ACHN (cell line): ENCODE measurements at places on chromosomes 3 and 15.

DNA sequence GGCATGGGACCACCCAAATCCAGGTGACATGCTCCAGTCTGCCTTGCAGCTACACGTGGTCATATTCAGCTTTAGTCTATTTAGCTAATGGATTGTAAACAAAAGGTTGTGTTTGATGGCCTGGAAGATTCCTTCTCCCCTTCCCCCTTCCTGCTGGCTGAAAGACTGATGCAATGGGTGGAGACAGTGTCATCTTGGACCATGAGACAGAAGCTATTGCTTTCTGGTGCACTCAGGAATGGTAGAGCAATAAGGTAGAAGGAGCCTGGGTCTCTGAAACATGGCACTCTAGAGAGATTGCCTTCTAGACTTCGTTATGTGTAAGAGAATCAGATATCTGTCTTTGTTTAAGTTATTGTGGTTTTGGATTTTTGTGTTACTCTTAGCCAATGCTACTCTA is 25.7 kb upstream of the PTX3 start:
- DNase-seq: no peak

DNA sequence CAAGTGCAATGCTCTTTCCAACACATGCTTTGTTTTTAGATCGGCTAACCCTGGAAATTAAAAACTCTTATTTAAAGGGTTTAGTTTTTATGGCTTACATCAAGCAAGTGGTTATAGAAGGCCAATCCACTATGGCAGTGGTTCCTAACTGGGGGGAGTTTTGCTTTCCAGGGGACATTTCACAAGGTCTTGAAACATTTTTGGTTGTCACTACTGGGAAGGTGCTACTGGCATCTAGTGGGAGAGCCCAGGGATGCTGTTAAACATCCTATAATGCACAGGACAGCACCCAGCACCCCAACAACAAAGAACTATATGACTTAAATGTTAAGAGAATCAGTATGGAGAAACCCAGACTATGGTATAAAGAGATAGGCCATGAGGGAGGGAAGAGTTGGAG is 439.0 kb downstream of the NTRK3 start:
- DNase-seq: peak; percentile 26

DNA sequence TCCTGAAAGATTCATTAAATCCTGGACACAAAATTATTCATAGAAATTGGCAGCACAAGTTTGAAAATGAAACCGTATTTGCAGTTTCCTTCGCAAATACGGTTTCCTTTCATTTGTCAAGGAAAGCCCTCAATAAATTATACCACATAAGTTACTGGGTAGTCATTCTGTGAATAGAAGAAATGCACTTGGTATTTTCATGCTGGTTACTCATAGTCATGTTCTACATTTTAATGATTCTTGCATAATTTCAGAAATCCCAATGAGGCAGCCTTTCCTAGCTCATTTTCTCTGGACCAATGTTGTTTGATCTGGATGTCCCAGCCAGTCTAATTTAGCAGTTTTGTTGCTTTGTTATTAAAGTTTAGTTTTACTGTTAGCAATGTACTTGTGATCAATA is 43.2 kb downstream of the MINAR1 start:
- DNase-seq: no peak

DNA sequence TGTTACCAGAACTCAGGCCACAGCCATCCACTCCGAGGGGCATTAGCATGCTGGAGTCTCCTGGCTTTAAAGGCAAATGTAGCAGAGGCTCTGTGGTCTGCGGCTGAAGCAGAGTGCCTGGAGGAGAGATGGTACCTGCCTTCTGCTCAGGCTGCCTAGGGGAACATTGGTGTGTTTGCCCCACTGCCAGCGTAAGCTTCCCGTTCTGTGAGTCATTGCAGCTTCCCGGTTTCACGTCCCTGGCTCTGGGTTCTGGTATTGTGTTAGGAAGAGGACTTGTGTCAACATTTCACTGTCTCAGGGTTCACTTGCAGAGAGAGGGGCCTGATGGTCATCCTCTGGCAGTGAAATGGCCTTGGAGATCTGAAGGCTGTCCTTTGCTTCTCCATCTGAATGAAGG is 1.8 kb downstream of the GASK1A start:
- DNase-seq: no peak

GRCh38 chr15:72339777-72340177 is 19.8 kb upstream of the CELF6 start:
- no peak for DNase-seq

DNA sequence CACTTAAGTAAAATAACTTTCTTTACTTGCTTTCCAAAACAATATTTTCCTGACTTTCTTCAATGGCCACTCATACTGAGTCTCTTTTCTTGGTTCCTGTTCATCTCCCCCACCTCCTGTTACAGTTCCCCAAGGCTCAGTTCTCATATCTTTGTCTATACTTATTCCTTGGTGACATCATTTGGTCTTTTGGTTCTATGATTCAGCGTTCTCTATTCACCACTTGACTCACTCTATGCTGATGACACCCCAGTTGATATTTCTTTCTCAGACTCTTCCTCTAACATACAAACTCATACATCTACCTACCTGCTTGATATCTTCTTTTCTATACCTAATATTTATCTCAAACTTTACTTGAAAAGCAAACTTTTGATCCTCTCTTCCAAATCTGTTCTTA is 85.0 kb upstream of the P3H2 start:
- DNase-seq: peak; percentile 47

DNA sequence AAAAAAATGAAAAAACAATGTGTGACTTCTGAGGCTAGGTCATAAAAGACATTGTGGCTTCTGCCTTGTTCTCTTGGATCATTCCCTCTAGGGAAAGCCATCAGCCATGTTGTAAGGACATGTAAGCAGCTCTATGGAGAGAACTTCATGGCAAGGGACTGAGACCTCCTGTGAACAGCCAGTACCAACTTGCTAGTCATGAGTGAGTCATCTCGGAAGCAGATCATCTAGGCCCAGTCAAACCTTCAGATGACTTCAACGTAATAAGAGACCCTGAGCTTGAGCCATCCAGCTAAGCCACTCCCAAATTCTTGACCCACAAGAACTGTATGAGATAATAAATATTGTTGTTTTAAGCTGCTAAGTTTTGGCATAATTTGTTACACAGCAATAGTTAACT is 4.9 kb downstream of the MON1A start:
- DNase-seq: no peak

DNA sequence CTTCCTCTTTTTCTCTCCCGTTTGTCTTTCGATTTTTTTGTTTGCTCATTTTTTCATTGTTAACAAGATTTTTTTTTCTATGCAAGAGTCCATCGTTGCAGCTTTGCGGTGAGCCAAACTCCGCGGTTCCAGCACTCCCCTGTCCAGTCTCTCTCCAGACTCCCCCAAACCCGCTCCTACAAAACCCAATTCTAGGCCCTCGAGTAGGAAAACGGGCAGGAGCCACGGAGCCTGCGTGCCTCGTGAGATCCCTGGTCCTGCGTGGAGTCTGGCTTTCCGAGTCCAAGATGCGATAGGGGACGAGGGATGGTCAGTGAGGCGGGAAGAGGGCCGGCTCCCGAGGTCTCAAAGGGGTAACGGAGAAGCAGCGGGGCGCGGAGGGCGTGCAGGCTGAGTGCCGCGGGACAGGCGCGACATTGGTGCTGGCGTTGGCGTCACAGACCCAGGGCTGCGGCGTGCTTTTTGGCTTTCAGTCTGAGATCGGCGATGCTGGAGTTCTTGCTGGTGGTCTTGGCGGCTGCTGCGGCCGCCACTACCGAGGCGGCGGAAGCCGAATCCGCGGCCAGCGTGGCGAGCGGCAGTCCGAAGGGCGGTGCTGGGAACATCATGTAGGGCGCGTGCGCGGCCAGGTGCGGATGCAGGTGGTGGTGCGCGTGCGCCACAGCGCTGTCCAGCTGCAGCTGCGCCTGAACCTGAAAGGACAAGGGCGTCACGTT is 8.5 kb downstream of the SHOX2 start:
- peak; percentile 84 for DNase-seq

GRCh38 chr15:85419161-85419560 is 38.8 kb downstream of the AKAP13 start:
- no peak for DNase-seq

DNA sequence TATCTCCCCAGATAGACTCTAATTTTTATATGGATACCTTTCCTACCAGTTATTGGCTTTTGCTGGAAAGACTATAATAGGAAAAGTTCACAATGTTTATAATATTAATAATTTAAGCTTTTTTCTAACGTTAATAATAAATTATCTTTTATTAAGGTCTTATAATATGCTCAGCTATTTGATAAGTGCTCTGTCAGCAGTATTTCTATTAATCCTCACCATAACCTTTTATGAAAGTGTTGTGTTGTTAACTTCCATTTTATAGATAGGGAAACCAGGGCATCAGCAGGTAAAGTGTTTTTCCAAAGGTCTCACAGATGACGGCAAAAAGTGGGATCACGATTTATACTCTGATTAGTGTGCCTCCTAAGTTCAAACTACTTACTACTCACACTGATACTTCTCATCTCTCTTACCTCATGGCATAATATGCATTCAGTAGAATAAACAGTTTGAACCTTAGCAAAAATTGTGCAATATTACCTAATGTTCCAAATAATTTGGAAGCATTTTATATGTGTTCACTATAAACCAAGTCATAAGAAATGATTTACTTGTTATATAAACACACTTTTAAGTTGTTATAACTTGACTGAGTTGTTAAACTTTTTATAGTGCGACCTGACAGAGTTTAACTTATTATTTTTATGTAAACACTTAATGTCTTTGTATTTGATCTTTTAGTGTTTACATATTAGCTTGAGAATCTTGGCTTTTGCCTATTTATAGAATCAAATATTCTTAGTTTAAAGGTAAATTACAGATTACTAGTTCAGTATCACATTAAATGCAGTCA is 274.9 kb upstream of the DCBLD2 start:
- DNase-seq: no peak

DNA sequence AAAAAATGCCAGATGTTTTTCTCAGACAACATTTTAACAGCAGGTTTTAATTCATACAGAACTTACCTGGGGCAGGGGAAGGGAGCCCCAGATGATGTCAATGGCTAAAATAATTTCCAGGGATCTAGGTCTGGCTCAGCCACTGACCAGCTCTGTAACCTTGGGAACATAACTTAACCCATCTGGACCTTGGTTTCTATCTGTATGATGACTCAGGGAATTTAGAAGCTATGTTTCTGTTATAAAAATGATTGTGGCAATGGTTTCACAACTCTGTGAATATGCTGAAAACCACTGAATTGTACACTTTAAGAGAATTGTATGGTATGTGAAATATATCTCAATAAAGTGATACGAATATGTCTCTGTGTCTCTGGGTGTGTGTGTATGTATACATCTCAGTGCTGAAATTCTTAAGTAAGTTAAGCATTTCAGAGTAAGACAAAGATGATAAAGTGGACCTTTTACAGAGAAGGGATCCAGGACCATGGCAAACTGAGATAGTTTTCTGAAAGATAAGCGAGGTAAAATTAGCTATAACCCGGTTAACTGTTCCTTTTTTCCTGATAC is 2.9 kb downstream of the SH3GL3 start:
- DNase-seq: no peak
